ENCODE measurements at places on chromosomes 6 and 20.

DNA sequence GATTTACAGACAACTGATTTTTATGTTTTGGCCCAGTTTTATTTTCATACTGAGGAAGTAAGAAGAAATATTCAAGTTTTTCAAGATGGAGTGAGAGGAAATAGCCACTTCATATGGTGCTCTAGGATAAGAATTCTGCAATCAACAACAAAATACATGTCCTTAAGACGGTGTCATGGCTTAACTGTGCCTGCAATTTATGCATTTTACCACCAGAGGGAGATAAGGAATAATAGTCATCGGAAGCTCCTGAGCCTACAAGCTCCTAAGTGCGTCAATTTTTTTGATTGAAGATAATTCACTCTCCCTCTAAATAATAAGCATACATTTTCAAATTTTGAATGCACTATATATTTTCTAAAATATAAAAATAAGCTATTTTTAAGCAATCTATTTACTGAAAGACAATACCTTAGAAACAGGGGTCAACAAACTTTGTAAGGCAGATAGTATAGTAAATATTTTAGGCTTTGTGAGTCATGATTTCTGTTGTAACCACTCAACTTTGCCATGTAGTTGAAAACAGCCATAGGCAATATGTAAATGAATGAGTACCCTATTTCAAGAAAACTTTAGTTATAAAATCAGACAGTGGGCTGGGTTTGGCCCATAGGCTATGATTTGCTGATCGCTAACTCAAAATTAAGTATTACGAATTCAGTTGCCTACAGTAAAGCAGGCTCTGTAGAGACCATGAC, 230.9 kb upstream of the DTNBP1 start:
- peak; percentile 43 for DNase-seq

DNA sequence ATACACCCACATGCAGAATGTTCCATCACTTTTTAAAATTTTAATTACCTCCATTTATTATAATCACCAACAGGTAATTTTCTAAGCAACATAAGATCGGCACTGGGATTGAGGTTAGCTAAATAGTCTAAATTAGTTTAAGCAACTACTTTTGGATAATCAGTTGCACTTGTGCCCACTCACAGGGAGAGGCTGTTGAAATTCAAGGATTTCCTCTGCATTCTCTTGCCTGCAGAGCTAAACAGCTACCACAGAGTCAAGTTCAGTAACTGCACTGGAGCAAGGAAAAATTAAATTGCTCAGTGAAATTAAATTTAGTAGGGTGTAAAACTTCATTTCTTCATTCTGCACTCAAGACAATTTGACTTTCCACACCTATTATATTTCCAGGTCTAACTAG, 120.7 kb upstream of the CCDC28A start:
- DNase-seq = no peak

DNA sequence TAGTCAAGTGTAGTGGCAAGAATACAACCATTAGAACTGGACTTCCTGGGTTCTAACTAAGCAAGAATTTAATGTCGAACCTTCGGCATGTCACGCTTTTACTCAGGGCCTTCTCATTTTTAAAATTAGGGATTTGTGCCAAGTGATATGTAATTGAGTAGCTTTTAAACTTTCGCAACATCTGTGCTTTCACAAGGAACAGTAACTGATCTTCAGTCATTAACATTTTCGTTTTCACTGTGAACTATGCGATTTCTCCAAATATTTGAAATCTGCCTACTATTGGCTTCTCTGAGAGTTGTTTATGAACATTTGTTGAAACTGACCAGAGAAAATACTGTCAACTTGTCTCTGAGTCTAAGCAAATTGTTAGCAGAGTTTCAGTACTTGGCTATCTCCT, 27.6 kb downstream of the GRM1 start:
- DNase-seq = no peak

- DNase-seq = no peak
Measured at GRCh38 chr6:40535110-40535818, 51.9 kb downstream of the LRFN2 start.

GRCh38 chr6:149249370-149250357, 67.8 kb upstream of the TAB2 start:
- DNase-seq = no peak

DNA sequence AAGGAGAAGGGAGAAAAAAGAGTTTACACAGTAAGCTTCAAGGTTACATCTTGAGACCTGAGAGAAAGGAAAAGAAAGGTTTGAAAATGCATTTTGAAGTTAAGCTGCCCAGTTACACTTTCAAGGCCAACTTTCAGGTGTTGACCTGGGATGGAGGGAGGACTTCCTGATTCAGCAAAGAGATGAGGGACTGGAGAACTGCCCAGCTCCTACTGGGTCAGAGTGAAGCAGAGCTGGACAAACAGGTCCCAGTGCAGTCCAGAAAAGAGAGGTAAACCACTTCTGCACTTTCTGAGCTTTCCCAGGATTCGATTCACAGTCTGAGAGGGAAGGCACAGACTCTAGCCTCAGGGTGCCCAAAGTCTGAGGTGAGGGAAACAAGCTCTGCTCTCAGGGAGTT, 6.0 kb upstream of the TJAP1 start:
- DNase-seq = no peak

DNA sequence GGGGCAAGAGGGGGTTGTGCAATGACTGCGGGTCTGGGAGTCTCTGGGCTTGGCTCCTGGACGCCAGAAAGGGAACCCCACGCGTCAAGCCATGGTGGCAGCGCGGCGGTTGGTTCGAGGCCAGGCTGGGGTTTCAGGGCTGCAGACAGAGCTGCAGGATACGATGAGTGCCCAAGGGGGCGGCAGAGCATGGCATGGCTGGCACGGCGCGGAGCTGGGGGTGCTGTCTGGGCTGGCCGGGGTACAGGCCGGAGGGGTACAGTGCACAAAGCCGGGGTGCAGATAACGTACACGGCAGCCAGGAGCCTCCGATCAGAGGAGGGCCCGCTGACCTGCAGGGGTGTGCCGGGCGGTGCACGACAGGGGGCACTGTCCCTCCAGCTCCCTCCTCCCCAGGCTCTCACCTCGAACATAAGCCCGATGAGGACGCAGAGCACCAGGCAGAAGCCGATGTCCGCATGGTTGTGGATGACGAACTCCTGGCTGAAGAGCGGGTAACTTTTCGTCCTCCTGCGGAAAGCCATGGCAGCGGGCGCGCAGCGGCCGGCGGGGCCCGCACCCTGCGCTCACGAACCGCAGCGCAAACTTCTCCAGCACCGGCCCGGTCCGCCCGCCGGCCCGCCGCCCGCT, 353 bp downstream of the TRAM2 start:
- DNase-seq = peak; percentile 71

DNA sequence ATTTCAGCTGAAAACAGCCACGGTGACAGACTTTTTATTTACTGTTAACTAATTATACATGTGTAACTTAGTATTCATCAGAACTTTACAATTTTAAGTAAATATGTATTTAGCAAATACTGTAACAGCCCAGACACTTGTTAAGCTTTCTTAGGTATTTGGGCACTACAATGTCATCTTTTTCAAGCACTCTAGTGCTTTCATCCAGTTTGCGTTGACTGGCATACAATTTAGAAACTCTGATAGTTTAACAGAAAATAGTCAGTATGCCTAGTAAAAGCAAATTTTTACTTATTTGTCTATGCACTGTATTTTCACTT, 10.6 kb downstream of the RBM39 start:
- DNase-seq = no peak

Data from activated CD4-positive, alpha-beta T cell treated with anti-CD3 and anti-CD28 coated beads, Interleukin-2, Interleukin-6, amounts not matched to agents 100 ng/mL and 50 ng/mL, durations not matched to agents 16 hours and 8 hours (primary cell).